A549 treated with GW870086 at 1 μM for 4 hours (cell line): ENCODE measurements at places on chromosomes 11 and 22. TPM values are rescaled to one million over a fixed set of nuclear protein-coding genes. Genes with fewer than 3 reads are reported as not detected.

Gene ADM2
- total RNA-seq = 0.57 to 0.71 TPM (median 0.64 TPM) in 5 replicates

Gene NRGN
- 6.1 to 11.4 TPM (median 9.6 TPM) in 5 replicates for total RNA-seq

Gene DGAT2
- 1.4 to 2.2 TPM (median 1.7 TPM) in 5 replicates for total RNA-seq

Gene PATE2
- not detected in 5 replicates for total RNA-seq
